NCI-H2227 treated with DMSO at 0.1 percent for 48 hours (cell line): ENCODE measurements at places on chromosomes 3 and 15.

- no peak for DNase-seq
These were observed 24.2 kb downstream of the SOX2 start for GRCh38 chr3:181735911-181736310.

- no peak for DNase-seq
These were observed 16.5 kb upstream of the FAM3D start for GRCh38 chr3:58683001-58683458.

DNA sequence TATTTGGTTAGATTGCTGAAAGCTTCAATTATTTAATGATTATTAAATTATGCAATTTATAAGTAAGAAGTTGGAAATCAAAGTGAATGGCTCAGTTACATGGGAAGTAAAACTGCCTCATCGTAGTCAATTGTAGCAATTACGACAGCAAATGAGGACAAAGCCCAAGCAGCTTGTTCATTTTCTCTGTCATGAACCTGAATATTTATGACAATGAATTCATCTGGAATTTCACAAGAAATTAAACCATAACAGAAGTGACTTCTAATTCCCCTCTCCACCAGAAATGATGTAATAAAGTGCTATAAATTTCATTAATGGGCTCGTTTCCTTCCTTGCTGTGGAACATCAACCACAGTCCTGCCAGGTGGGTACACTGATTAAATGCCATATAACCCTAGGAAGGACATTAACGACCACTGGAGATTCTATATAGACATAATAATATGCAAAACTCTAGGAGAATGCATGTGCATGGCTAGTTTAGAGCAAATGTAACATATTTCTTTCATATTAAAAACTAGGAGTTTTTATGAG lies 273.8 kb upstream of the DCBLD2 start:
- DNase-seq = no peak

DNA sequence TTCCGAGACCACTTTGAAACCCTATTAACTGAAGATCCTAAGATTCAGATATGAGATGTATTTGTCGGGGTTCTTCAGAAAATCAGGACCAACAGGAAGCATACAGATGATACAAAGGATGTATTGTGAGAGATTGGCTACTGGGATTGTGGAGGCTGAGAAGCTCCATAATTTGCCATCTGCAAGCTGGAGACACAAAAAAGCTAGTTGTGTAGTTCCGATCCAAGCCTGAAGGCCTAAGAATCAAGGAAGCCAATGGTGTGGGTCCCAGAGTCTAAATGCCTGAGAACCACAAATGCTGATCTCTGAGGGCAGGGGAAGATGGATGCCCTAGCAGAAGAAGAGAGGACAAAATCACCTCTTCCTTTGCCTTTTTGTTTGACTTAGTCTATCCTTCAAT lies 10.9 kb upstream of the PLSCR1 start:
- DNase-seq = no peak

- no peak for DNase-seq
These were observed 466.1 kb upstream of the PPP2R3A start for GRCh38 chr3:135499426-135499825.

DNA sequence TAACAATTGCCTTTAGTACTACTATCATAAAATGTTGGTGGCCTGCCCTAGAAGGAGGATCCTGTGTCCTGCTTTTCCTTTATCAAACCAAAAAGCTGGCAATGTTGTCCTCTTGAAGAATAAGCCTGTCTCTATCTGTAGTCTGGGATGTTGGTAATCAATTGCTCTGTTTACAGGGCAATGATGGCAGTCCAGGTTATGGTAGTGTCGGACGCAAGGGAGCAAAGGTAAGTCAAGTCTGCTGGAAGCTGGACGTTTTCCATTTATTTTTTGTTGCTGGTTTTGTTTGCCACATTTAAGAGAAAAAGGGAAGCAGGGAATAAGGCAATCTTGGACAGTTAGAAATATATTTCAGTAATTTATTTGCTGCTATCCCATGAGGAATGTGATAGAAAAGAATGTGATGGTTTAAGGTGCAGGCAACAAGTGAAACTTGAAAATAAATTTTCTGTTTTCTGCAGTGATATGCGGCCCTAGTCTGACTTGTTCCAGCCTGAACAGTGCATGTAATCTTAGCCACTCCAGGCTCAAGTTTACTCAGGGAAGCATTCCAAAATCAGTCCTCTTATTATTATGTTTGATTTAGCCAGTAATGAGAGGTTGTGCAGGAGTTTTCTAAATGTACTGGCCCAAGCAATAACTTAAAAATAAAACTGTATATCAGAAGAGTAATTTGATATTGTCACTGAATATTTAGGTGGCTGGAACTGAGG lies 110.3 kb downstream of the COL6A6 start:
- DNase-seq = no peak

DNA sequence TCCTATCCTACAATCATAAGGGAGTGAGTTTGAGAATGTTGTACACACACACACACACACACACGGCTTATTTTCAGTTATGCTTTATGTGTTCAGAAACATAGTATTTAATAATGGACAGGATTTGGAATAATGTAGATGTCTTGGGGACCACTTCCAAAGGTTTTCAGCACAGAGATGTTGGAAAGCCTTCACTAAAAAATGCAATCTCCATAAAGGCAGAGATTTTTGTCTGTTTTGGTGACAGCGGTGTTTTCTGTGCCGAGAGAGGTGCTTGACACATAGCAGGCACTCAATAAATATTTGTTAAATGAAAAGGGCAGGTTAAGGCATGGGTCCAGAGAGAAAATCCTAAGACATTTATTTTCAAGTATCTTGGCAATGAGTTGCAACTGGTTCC lies 428.2 kb upstream of the RGMA start:
- no peak for DNase-seq
